ENCODE measurements at places on chromosomes 11 and 22.

GRCh38 chr11:69703453-69703767 lies 412 bp downstream of the FGF19 start:
- no peak for DNase-seq

DNA sequence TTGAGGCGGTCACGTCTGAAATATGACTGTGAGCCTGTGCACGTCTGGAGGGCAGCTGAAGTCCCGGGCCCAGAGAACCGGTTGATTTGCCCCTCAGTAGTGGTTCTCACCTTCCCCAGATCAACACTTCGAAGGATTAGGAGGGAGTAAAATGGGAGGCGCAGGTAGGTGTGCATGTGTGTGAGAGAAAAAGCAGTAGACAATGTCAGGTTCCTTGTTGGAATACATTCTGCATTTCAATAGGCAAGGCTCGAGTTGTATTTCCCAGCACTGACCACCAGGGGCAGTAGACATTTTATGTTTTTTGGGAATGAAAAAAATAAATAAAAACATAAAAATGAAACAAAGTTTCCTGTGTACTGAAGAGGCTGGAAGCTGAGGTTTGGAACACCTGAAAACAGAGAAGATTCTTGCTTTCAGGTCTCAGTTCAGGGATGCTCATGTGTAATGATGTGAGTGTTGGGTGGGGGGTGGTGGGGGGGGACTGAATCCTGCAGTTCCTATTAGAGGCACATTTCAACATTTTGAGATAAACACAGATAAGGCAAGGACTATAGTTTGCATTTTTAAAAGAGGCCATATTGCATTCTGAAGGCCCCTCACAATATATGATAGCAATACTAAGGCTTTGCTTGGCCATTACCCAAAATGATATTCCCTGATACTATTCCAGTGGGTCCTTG lies 333.9 kb downstream of the CADM1 start:
- no peak for DNase-seq

GRCh38 chr22:49807780-49808708 lies 19.6 kb downstream of the BRD1 start:
- DNase-seq = no peak

- no peak for DNase-seq
Observed at GRCh38 chr22:32407312-32407711, 4.7 kb downstream of the RTCB start.

DNA sequence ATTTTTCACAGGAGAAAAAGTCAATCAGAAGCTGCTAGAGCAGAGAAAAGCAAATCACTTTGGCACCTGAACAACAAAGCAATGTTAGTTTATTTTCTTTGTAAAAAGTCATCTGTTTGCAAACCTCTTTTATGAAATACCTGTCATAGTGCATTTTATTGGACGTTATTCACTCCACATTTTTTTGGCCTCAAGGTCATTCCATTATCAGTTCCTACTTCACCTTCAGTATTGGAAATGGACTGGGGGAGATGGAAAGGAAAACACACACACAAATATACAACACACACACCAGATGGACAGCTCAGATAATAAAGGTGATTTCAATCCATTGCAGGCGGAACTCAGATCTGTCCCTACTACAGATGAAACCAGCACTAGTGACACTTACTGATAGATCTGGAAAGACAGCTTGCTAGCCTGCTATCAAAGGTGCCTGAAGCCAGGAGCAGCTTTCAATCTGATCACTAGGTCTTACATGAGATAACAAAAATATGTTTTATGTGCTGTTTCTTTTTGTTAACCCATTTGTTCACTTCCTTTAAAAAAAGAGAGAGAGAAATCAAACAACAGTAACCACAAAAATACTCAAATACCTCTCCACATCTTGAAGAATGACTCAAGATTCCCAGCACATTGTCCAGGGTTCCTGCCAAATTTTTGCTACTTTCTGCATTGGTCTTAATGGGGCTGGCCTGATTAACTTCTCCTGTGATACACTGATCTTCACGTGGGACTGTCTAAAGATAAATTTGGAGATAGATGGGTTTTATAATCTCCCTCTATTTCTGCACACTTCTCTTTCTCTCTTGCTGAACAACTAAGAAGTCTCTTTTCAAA lies 844.3 kb upstream of the TENM4 start:
- DNase-seq = no peak

DNA sequence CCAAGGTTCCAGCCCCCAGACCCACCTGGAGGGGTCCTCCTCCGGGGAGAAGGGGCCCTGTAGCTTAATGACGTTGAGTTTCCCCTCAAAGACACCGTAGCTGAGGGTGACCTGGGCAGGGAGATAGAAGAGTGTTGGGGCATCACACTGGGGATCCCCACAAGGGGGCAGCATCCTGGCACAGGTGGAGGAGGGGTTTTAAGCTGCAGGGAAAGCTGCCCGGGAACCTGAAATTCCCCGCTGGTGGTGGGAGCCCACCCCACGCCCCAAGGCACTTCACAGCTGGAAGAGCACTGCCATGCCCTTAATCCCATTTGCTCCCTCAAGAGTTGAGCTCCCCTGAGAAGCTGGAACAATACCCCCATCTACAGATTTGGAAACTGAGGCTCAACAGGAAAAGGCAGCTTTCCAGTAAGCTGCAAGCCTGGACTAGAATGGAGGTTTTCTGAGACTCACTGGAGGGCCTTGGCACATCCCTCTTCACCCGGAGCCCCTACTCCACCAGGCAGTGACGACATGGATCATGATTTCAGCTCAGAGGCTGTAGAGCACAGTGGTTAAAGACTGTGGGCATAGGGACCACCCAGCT lies 13.7 kb downstream of the MFNG start:
- DNase-seq = no peak

DNA sequence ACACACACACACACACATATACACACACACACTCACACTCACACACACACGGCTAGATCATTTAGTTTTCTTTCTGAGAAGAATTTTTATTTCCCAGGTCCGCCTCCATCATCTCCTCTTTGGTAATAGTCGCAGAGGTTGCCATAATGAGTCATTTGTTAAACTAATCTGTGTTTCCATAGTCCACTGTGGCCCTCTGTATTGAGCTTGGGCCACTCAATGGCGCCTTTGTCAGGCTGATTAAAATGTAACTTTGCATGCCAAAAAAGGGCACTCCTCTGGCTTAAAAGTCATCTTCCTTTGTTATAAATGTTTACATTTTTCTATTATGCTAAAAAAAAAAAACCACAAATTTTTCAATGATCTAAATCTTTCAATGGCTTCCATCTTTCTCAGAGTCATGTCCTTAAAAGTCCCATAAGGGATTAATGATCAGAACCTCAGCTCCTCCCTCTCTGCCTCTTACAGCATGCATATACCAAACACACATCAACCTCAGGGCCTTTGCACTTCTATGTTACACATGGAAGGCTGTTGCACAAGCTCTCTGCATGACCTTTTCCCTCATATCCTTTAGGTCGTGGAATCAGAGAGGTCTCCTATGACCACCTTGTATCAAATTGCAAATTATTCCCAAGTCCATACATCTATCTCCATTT lies 35.3 kb downstream of the EHF start:
- no peak for DNase-seq

GRCh38 chr22:35552196-35552842 lies 11.7 kb downstream of the RASD2 start:
- DNase-seq = no peak

All from cortex of kidney (tissue), 1 donor.